ENCODE measurements at places on chromosomes 16 and 17. TPM values are rescaled to one million over a fixed set of nuclear protein-coding genes. Genes with fewer than 3 reads are reported as not detected.

OSGIN1 gene
- 0.86 TPM for total RNA-seq

SPDYE4 gene
- total RNA-seq = not detected

SRCIN1 gene
- total RNA-seq = 0.94 TPM

KRT31 gene
- not detected for total RNA-seq

MILR1 gene
- 0.42 TPM for total RNA-seq

MSLN gene
- total RNA-seq = not detected

CCNF gene
- total RNA-seq = 73.5 TPM

- no peak overlapping the region for H3K27ac ChIP-seq
- DNase-seq = no peak
- no peak overlapping the region for H3K4me3 ChIP-seq
- no peaks in the 10 kb centered on the region for H3K4me1 ChIP-seq
- H3K36me3 ChIP-seq = no peaks in the 10 kb centered on the region
- H3K27me3 ChIP-seq = no peaks in the 10 kb centered on the region
These were observed 48.2 kb upstream of the CDC42EP4 start for GRCh38 chr17:73359987-73360410.

- no peaks in the 10 kb centered on the region for H3K36me3 ChIP-seq
- H3K27ac ChIP-seq = no peak overlapping the region
- no peak overlapping the region for H3K4me3 ChIP-seq
- H3K4me1 ChIP-seq = no peaks in the 10 kb centered on the region
- peaks cover 24% of the 10 kb centered on the region for H3K27me3 ChIP-seq
These were observed 24.3 kb upstream of the MON1B start for GRCh38 chr16:77166726-77167125.

Data from activated naive CD4-positive, alpha-beta T cell treated with anti-CD3 and anti-CD28 coated beads for 36 hours (primary cell).